ENCODE measurements at places on chromosomes 7 and 10.

DNA sequence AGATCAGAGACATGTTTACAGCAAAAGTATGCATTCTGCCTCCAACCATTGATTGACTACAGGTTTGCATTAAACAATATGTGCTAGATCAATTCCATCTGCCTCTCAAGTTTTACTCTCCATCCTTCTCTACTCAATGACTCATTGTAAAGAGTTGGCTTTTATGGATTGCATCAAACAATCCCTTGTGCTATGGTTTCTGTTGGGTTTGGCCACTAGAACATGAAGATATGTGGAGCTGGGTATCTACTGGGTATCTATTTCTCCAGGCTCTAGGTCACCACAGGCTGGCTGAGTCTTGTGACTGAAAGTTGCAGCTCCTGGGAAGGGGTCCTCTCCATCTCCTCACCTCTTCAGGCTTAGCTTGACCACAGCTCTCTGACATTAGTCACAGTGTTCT is 204.7 kb downstream of the DGKI start:
- no peak for DNase-seq

- DNase-seq, result peak; percentile 30
Observed at GRCh38 chr10:117005527-117006055, 604 bp upstream of the SHTN1 start.

- no peak for DNase-seq
Observed at GRCh38 chr10:12639996-12640944, 290.9 kb downstream of the CAMK1D start.

DNA sequence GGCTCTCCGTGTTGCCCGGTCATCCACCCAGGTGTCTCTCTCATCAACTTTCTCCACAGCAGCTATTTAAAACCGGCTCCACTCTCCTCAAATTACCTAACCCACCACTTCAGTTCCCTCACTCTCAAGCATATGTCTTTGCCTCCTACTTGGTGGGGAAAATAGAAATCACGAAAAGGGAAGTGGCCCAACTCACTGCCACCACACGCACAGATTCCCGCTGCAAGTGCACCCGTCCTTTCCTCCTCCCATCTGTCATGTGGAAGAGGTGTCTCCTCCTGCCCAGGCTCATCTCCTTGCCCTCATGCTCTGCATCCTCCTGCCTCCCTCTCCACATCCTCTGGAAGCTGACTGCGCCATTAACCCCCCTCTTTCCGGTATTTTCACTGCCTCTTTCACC is 80.8 kb upstream of the MKX start:
- no peak for DNase-seq

GRCh38 chr10:80070057-80070456 is 8.4 kb upstream of the TMEM254 start:
- DNase-seq, result no peak

- no peak for DNase-seq
Observed at GRCh38 chr7:47622586-47622945, 40.7 kb upstream of the TNS3 start.

GRCh38 chr7:104845557-104845956 is 168.4 kb upstream of the KMT2E start:
- DNase-seq, result no peak

DNA sequence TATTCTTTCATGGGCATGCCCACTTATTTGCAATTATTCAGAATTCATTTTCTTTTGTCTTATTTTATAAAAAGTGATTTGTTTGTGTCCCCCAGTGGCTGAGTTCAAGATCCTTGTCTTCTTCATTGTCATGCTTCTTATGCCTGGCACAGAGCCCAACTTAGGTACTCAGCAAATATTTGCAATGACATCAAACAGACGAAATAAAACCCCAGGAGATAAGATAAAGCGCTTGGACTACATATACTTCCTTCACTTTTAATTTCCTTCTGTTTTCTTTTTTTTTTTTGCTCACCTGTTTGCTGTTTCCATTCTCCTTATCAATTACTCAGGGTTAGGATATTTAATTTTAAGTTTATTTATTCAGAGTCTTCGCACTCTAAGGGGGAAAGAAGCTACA is 225.0 kb downstream of the SDHAF3 start:
- no peak for DNase-seq

GRCh38 chr7:156889746-156890145 is 3.2 kb downstream of the LMBR1 start:
- no peak for DNase-seq

DNA sequence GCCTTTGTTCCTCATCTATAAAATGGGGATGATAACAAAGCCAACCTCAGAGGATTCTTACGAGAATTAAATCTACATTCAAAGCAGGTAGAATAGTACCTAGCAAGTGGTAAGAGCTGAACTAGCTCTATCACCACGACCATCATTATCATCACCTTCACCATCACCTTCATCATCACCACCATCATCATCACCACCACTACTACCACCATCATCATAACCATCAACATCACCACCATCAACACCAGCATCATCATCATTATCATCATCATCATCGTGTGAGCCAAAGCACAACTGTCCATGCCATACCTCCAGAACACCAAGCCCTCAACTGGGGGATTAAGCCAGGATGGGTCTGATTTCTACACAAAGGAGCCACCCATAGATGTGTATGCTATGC is 206.8 kb downstream of the GRID1 start:
- no peak for DNase-seq

DNA sequence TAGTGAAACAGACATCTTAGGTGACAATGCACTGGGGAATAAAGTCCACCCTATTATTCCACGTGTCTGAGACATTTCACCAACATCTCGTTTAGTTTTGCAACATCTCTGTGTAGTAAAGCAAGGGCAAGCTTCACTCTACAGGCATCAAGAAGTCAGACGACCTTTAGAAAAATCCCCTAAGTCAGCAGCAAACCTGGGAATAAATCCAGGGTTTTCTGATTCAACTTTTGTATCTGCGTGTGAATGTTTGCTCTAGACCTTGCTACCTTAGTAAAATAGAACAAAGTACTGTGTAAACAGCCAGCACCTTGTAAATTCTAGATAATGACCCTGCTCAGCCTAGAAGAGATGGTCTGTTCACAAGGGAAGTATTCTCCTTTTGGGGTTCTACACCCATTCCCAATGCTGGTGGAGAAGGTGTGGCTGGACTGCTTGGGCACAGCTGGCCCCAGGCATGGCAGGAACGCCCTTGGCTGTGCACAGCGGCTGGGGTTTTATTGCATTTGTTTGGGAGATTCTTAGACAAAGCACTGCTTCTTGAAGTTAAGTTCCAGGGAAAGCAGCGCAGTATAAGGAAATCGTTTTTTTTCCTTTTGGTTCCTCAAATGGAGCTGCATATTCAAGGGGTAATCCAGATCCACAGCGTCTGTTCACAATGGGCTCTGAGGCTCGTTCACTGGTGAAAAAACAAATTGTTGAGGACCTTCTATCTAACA is 38.3 kb upstream of the GALNTL5 start:
- DNase-seq, result no peak

GRCh38 chr7:139914306-139915267 is 85.5 kb downstream of the TBXAS1 start:
- DNase-seq, result no peak

GRCh38 chr7:78510580-78511188 is 712.1 kb downstream of the PHTF2 start:
- DNase-seq, result peak; percentile 62

Measured in endothelial cell (in vitro differentiated cells).